ENCODE measurements at places on chromosomes 2 and 18.

DNA sequence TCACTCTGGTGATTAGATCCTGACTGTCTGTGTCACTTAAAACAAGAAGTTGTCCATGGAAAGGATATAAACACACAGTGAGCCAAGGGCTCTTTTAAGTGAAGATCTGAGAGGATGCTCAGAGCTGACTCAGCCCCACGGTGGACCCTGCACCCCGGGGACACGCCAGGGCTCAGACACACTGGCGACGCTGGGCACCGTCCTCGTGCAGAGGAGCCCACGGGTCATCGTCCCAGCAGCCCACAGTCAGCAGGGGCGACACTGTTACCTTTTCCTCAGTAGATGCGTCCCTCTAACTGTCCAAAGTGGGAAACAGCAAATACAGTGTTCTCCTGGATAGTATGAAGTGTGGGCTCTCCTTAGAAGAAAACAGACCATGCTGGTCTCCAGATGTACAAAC is 225.6 kb downstream of the HDAC4 start:
- no peak for DNase-seq

- DNase-seq: no peak
Observed at GRCh38 chr18:8174771-8175170, 434.5 kb upstream of the RAB12 start.

GRCh38 chr2:174722942-174723592 is 41.2 kb downstream of the CHRNA1 start:
- DNase-seq: no peak

DNA sequence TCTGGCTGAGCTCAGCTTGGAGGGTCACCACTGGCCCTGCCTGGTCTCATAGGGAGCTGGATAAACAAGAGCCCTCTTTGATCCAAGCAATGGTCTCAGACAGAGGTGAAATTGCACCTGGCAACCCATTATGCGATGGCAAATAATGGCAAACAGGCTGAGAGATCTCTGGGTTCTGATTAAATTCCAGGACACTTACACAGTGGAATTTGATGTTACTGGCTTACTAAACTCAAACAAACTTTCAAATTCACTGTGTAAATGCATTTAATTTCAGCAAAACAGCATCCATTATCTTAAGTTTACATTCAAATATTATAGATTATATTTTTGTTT is 19.5 kb upstream of the STAT4 start:
- DNase-seq: no peak

DNA sequence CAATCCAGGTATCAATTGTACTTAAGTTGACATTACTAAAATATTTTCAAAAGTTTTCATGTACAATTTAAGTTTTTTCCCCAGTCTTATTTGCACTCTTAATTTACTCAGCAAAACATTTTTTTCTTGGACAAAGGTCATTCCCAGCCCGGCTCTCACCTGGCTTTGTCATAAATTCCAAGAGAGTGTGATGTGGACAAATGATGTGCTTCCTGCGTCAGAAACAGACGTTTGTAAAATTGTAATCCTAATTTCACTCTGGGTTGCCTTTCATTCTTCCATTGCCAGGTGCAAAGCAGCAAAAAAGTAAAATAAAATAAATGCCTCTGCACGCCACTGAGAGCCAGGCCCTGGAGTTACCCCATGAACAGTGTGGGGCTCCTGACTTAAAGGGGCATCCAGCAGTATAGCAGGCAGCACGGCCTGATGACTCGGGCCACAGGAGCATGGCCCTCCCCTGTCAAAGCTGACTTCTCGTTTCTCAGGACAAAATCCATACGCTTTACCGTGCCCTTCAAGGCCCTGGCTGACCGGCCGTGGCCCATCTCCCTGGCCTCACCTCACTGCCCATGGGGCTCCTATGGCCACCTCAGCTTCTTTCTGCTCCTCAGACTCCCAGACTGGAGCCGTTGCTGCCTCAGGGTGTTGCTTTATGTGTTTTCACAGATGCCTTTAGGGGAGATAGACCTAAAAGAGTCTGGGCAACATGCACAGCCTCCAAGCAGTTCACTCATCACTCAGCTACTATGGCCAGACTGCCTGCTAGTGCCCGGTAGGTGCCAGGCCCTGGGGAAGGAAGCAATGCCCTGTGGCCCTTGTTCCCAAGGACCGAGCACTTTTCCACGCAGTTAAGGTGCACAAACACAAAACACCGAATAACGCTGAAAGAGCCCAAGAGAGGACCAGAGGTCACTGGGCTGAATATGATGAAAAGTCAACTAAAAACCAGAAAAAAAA is 7.6 kb upstream of the TMEM185B start:
- no peak for DNase-seq

DNA sequence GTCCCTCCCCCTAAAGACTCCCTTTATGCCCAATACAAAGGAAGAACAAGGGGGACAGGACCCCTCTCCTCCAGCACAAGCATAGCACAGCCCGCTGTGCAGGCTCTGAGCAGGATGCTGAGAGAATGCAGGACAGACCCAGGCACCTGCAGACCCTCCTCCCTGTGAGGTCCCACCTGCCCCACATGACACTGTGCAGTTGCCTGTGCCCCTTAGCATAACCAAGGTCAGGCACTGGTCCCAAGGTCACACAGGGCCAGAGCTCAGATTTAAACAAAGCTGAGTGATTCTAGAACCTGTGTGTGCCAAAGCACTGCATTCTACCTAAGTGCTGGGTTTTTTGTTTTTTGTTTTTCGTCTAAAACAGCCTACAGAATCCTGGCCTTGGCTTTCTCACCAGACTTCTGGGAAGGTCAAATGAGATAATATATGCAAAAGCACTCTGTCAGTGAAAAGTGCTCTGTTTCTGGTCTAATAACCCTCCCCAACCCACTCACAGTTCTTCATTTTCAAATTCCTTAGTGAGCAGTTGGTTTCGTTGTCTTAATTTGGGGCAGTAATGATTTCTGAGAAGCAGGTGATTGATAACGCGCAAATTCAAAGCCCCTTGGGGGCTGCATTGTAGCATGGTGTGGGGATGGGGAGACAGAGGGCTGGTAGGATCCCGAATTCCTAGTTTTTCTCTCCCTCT is 125.7 kb downstream of the KCTD1 start:
- no peak for DNase-seq

DNA sequence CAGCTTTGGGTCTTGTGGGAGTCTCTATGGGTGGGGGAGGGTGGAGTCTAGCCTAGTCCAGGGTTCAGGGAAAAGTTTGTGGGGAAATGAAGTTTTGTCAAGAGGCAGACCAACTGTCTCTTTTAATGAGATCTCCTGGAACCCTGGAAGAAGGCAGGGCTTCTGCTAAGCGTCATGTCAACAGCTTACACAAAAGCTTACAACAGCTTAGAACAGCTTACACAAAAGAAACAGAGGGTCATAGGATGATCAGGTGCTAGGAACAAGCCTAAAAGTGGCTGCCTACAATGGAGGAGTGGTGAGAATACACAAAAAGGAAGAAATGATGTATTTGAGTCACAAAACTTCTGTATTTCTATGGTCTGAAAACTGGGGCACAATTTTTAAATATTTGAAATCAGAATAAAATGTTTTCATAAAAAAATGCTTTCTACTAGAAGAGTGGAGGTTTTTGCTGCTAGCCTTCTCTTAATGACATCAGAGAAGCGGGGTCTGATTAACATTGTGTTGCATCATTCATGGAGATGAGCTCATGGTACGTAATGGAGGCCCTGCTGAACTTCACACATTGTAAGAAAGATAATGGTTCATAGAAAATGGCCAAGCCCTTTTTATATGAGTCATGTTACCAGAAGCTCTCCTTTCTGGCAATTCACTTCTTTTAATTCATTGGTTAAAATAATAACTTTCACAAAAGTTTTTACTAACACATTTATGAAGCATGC is 351.0 kb downstream of the PIK3C3 start:
- no peak for DNase-seq

GRCh38 chr2:110874453-110875383 is 142.3 kb downstream of the ACOXL start:
- no peak for DNase-seq

DNA sequence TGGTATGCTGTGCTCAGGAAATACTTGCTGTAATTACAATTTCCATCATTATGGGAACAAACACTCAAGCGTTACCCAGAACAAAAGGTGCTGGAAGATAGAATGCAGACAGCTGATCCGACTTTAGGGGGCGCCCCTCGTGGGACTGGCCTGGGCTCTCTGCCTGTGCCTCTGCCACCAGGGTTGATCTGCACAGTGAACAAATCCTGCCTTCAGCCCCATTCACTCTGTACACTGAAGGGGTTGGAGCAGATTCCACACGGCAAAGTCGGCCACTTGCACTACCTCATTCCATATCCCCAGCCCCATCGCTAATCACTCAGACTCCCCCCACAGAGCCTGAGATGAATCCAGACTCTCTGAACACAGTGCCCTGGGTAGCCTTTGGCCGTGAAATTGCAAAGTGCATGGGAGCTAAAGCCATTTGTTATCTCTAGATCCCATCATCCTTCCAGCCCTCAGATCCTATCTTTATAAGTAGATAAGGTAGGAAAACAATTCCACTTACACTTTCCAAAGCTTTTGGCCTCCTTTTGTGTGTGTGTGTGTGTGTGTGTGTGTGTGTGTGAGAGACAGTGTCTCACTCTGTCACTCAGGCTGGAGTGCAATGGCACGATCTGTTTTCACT is 69.3 kb downstream of the INPP5D start:
- DNase-seq: no peak

GRCh38 chr2:80496775-80497174 is 192.2 kb upstream of the LRRTM1 start:
- DNase-seq: no peak

- DNase-seq: no peak
Observed at GRCh38 chr18:73431620-73432019, 563.8 kb upstream of the NETO1 start.

DNA sequence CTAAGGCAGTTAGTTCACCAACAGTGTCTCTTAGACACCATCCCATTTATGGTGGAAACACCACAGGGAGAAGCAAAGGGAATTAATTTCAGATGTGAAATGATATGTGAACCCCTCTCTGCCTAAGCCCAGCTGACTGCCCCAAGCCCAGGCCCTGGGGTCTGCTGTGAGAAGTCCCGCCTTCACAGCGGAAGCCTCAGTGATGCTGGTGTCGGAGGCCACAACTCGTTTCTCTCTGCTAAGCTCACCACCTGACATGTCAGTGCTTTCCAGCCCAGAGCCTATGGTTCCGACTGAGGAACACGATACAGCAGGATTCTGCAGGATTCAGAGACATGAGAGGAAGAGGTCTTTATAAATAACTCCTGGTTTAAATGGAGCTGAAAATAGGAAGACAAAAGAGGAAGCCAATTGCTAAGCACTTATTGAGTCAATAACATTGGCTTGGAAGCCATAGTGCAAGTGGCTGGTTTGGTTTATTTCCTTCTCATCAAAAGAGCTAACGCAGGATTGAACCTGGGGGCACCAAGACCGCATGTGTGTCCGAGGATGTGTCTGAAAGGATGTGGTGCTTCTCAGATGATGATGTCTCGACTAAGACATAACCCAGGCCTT is 21.9 kb upstream of the LOXHD1 start:
- DNase-seq: no peak

DNA sequence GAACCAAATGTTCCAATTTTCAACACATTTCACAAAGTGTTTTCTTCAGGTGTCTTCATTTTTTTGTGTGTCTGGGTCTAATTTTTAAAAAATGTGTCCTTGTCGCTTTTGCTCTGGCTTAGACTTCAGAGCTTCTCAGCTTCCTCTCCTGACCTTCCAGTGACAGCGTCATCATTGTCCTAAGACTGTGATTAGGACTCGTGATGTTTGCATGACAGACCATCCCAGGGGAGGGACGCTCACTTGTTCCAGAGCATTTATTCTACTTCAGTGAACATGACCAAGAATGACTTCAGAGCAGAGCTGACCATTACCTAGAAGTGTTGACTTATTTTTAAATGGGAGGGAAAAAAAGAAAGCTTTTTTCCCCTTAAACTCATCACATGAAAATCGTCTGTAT is 591.9 kb downstream of the IRS1 start:
- DNase-seq: no peak
